ENCODE measurements at places on chromosomes 12 and 14. TPM values are rescaled to one million over a fixed set of nuclear protein-coding genes. Genes with fewer than 3 reads are reported as not detected.
A peak's percentile ranks its signal among the peaks of the same experiment; 100 is the strongest.

Gene ABCB9
- total RNA-seq = 6.6 TPM

Gene KNTC1
- 73.9 TPM for total RNA-seq

Gene MYO1A
- 0.16 TPM for total RNA-seq

Gene AMN
- 0.21 TPM for total RNA-seq

Gene SLC25A47
- not detected for total RNA-seq

Gene ABCC9
- total RNA-seq = 75.2 TPM

GRCh38 chr12:130701402-130701744 lies 14.7 kb downstream of the RIMBP2 start:
- no peak for DNase-seq

GRCh38 chr14:70193396-70193795 lies 4.6 kb upstream of the SLC8A3 start:
- no peak for DNase-seq

DNA sequence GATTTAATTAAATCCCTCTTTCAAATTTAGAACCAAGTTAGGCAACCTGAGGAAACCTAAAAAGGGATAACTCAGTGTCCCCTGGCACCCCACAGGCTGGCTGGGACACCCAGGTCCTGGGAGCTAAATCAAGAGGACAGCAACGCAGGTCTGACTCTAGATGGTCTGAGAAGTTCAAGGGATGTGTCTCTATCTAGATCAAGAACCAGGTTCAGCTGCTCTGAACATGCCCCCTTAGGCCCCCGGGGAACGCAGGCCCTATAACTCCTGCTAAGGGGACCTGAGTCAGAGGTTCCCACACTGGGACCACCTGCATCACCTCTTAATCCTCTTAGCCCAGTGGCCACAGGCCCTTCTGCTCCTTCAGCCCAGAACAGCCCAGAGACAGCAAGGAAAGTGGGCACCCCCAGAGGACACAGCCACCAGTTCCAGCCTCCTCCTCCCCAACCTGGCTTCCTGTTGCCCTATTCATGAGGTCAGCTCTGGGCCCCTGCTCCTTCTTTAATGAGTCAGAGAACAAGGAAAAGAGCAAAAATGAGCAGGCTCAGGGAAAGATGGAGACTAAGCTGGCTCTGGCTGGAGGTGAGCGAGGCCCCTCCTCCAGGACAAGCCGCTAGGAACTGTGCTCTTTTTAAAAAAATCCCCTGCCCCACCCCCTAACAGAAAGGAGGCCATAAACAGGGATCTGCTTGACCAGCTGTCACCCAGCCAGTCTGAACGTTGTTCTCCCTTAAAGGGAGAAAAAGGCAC lies 10.8 kb downstream of the PITPNM2 start:
- no peak for DNase-seq

DNA sequence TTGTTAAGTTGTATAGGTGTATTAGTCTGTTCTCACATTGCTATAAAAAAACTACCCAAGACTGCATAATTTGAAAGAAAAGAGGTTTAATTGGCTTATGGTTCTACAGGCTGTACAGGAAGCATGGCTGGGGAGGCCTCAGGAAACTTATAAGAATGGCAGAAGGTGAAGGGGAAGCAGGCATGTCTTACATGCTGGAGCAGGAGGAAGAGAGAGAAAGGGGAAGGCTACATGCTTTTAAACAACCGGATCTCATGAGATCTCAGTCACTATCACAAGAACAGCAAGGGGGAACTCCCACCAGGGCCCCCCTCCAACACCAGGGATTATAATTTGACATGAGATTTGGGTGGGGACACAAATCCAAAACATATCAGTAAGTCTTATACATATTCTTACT lies 60.5 kb upstream of the OR10AD1 start:
- DNase-seq = no peak

- no peak for DNase-seq
Measured at GRCh38 chr14:56351861-56352260, 227.7 kb upstream of the TMEM260 start.

- DNase-seq = peak; percentile 86
Measured at GRCh38 chr14:100677554-100678468, 48.9 kb upstream of the DLK1 start.

GRCh38 chr12:53235742-53236442 lies 3.9 kb upstream of the RARG start:
- no peak for DNase-seq

DNA sequence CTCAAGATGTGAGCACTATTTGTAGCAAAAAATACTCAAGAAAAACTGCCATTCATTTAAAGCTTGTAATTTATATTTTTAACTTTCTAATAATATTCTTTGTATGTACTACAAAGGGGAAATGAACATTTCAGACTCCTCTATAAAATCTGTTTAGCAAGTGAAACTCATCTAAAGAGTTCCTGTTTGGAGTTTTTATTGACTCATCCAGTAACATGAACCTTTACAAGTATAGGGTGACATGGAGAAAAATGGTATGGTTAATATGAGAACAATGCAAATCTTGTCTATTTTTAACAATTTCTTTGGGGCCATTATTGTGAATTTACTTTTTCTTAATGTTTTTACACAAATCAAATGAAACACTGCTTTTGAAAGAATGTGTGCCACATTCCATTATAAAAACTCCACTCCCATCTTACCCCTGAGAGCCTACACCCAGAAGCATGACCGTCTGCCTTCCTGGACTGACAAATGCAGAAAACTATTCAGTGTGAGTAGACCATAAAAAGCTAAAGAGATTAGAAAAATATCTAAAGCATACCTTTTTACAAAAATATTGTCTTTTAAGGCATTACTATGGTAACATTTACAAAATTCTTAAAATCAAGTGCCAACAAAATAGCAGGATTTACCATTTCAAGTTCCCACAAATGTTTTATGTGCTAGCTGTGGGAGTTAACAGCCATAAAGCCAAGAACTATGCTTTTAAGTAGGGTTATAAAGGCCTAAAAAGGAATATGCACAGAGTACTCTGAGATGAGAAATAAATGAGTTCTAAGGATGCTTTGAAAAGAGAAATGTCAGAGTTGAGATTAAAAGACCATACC lies 144.0 kb downstream of the ADAMTS20 start:
- DNase-seq = peak; percentile 25

DNA sequence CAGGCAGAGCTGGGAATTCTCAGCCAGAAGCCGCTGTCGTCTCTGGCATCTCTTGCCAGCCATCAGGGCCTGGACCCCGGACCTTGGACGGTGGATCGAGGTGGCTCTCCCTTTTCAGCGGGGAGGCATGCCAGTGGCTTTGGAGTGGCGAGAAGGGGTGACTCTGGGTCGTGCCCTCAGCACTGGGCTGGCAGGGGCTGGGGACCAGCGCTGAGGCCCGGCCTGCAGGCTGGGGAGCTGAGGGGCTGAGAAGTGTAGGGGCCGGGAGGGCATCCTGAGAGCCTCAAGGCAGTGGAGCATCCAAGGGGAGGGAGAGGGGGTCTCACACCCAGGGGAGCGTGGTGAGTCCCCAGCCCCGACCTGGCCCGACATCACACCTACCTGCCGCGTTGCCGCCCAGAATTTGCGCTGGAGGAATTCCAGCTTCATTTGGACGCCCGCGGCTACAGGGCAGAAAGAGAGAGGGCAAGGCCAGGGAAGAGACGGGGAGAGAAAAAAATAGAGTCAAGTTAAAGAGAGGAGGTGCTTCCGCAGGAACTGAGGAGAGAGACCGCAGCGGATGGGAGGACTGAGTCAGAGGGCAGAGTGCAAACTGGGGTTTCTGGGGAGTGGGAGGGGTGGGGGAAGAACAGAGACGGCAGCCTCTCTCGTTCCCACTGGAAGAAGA lies 9.0 kb upstream of the LRTM2 start:
- DNase-seq = no peak

GRCh38 chr14:39467889-39468524 lies 35.8 kb upstream of the FBXO33 start:
- DNase-seq = no peak

GRCh38 chr12:98870504-98870903 lies 225.4 kb downstream of the APAF1 start:
- DNase-seq = no peak

DNA sequence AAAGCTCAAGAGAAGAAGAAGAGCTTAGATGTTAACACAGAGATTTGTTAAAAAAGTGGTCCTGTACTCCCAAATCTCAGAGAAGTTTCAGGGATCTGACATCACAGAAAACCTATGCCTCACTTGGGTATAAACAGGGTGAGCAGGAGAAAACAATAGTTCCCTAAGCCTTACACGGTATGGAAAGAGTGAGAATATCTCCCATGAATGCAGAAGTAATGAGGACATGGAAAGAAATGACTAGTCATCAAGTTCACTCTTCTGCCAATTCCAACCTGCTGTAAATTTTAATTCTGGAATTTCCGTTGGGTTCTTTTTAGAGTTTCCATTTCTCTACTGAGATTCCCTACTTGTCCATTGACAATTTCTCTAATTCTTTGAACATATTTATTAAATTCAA lies 6.2 kb upstream of the PTGER2 start:
- DNase-seq = no peak

DNA sequence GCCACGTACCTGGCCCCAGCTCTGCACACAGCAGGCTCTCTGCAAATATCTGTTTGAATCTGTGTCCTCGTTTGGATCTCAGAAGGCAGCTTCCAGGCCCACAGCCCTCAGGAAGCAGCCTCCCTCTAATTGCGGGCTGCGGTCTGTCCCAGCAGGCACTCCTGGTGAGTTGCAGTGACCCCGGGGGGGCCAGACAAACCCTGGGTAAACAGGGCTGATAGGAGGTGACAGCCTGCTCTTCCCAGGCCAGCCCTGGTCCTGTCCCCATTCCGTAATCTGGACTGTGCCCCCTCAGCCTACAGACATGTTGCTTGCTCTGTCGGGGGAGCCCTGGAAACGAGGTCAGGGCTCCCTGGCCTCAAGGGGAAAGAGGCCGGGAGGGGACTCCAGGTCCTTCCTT lies 2.0 kb downstream of the FOXN4 start:
- no peak for DNase-seq

DNA sequence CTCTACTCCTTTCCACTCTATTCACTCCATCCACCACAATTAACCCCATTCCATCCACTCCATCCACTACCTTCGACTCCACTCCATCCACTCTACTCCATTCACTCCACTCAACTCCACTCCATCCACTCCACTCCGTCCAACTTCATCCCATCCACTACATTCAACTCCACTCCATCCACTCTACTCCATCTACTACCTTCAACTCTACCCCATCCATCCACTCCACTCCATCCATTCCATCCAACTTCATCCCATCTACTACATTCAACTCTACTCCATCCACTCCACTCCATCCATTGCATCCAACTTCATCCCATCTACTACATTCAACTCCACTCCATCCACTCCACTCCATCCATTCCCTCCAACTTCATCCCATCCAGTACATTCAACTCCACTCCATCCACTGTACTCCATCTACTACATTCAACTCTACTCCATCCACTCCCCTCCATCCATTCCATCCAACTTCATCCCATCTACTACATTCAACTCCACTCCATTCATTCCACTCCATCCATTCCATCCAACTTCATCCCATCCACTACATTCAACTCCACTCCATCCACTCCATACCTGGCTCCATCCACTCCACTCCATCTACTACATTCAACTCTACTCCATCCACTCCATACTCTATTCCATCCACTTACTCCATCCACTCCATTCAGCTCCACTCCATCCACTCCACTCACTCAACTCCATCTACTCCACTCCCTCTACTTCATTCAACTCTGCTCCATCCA lies 16.4 kb downstream of the HNF1A start:
- no peak for DNase-seq
